ENCODE measurements at places on chromosomes 5 and 9. TPM values are rescaled to one million over a fixed set of nuclear protein-coding genes. Genes with fewer than 3 reads are reported as not detected.

GRCh38 chr5:126809916-126810315, 33.0 kb downstream of the LMNB1 start:
- DNase-seq, result no peak

DNA sequence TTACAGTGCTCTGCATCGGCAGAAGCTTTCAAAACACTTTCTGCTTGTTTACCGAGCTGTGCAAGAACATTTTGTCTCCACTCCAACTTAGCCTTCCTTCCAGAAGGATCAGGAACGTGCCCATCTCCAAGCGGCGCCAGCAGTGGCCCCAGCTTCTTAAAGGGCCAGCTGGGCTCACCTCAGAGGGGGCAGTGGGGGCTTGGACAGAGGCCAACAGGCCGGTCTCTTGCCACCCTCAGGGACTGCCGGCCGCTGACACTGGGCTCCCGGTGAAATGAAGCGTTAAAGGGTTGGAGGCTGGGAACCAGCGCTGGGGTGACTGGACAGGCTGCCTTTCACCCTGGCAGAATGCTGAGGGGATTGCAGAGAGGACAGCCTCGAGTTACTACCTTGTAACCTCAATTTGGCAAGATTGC, 67.0 kb upstream of the RNU6ATAC start:
- no peak for DNase-seq

DNA sequence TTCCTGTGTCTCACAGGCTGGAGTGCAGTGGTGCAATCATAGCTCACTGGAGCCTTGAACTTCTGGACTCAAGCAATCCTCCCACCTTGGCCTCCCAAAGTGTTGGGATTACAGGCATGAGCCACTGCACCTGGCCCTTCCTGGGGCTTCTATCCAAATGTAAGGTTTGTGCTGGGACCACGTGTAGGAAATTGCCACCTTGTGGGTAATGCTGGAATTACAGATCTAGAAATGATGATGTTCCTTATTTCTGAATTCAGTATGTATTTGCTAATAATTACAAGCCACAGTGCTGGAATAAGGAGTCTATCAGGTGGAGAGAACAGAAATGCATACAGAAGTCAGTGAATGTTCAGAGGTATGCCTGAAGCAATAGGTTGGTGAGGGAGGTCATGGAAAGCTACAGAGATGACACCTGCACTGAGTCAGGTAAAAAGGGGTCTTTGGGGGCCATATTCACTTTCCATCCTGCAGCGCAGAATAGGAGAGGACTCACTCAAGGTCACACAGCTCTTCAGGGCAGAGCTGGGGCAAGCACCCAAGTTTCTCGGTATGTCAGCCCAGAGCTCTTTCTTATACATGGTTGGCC, 8.8 kb upstream of the IGFBPL1 start:
- peak; percentile 20 for DNase-seq

- DNase-seq, result no peak
These were observed 566.1 kb downstream of the PDE4D start for GRCh38 chr5:59327191-59327980.

DNA sequence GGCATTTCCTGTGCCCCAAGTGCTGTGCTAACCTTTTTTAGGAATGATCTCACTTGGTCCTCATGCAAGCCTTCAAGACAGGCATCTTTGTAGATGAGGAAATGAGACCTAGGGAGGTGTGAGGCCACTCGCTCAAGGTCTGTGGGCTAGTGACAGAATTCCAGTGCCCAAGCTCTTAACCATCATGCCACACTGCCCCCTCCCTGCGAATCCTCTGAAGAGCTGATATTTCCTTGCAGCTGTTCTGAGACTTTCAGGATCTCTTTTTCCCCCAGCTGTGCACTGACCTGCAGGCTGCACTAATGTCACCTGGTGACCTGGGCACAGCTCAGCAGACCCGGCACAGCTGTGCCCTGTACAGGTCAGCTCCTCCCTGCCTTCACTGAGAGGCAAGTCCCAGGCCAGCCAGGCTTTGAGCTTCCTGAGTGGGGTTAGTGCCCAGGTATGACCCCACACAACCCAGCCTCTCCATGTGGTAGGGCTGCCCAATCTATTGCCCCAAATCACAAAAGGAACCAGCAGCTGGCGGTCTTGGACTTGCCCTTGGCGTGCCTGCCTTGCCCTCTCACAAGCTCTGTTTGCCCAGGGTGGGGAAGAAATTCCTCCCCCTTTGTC, 32.7 kb downstream of the MORN5 start:
- DNase-seq, result no peak

DNA sequence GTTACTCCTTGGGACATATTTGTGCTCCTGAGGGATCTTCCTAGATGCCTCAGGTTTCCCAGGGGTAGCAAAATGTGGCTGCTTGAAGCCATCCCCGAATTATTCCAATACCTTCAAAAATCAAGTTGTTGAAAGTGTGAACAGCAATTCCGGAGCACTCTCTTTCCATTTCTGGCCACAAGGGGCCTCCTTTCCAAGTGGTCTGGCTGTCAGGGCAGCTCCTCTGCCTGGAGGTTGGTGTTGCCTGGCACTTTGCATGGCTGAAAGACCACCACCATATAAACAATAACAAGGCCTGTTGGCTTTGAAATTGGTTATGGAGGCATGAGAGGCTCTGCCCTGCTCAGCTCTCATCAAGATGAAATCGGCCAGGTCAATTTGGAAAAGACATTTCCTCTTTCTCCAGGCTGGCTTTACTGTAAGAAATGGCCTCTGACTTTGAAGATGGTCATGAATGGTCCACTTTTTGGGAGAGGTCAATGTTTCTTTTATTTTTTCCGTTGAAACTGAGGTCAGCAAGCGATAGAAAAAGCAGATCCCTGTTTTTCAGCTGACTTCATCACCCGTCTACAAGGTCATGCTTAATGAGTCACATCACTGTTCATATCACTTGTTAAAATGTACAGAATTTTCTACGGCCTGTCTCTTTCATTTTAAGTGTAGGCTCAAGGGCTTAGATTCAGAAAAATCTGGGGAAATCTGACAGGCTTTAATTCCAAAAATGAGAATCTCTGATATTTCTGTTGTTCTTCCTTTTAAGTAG, 481.1 kb upstream of the ZNF608 start:
- DNase-seq, result no peak

DNA sequence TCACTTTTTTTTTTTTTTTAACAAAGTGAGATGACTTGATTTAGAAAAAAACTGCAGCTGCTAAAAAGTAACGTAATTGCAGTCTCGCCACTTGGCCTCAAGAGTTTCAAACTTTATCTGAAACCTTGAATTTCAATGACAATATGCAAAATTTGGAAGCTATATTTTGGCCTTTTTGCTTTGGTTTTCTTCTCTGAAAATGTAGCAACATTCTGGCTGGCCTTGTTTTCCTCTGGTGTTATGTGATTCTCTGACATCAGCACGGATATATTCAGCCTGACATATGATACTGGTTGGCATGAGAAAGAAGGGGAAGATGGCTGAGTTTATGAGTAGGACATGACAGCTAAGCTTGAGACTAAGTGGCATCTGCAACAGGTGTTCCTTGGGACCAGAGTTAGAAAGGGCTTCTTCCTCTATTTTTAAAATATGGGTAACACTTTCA, 136.5 kb downstream of the MEF2C start:
- DNase-seq, result no peak

Gene PSD2
- total RNA-seq, result not detected

- DNase-seq, result no peak
These were observed 62.7 kb downstream of the ST8SIA4 start for GRCh38 chr5:100840370-100840769.

Gene GFI1B
- not detected for total RNA-seq

GRCh38 chr5:76388236-76388635, 14.8 kb upstream of the IQGAP2 start:
- DNase-seq, result no peak

Gene SLC6A7
- not detected for total RNA-seq

Gene OLFML2A
- total RNA-seq, result 4.0 TPM

- no peak for DNase-seq
These were observed 536.5 kb upstream of the ZNF462 start for GRCh38 chr9:106326493-106326892.

DNA sequence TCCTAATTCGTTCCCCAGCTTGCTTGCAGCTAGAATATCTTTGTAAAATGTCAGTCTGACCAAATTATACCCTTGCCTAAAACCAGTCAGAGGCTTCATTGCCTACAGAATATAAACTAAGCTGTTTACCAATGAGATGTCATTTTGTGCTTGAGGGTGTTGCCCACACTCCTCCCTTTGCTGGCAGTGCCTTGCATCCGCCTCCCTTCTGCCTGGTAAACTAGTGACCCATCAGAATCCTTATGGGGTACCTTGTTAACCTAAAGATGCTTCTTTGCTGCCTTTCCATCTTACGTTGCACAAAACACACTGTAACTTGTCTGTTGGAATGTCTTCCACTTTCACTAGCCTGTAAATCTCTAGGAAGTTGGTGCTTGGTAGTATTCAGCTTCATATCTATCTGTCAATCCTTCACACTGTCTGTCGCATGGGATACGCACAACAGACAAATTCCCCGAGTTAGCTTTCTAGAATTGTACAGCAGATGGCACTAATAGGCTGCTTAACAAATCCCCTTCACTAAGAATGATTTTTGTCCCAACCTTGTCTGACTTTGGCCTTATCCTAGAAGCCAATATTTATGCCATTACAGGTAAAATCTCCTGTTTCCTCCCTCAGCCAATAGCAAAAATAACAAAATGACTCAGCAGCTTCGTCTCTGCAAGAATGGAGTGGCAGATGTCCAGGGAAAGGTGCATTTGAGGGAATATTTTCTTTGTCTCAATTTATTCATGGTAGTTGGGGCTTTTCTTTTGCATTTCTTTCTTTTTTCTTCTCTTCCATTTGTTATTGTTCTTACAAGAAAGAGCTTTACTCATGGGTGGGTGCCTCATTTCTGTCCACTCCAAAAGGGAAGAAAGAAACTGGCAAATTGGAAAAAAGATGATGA, 3.0 kb downstream of the NUDT2 start:
- DNase-seq, result peak; percentile 27

DNA sequence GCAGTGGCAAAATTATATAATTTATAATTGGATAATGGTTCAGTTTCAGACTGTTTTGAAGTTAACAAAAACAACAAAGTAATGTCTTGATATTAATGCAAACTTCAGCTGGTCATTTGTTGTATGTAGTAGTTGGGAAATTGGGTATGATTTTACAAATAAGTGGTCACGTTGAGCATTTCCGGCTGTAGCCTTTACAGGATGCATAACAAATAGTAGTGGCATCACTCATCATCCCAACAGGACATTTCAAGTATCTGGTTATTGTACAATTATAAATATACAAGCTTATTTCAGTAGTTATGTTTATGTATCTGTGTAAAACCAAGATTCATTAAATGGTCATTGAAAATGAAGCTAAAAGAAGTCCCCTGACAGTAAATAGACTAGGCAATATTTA, 72.9 kb downstream of the SMIM15 start:
- no peak for DNase-seq

- DNase-seq, result no peak
These were observed 555.3 kb upstream of the FTMT start for GRCh38 chr5:121296356-121296755.

DNA sequence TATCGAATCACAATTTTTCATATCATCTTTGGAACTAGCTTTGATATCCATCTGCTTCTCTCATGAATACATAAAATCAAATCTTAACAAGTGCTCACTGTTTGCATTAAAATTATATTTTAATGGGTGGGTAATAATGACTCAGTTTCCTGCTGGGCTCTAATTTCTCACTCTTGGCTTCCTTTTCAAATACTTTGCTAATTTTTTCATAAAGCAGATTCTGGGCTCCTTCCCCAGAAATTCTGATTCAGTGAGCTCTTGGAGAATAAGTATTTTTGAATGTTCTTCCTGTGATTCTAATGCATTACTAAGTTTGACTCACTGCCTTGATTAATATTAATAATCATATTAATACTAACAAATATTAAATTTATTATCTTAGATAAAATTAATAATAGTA, 48.9 kb downstream of the YIPF5 start:
- DNase-seq, result peak; percentile 10

DNA sequence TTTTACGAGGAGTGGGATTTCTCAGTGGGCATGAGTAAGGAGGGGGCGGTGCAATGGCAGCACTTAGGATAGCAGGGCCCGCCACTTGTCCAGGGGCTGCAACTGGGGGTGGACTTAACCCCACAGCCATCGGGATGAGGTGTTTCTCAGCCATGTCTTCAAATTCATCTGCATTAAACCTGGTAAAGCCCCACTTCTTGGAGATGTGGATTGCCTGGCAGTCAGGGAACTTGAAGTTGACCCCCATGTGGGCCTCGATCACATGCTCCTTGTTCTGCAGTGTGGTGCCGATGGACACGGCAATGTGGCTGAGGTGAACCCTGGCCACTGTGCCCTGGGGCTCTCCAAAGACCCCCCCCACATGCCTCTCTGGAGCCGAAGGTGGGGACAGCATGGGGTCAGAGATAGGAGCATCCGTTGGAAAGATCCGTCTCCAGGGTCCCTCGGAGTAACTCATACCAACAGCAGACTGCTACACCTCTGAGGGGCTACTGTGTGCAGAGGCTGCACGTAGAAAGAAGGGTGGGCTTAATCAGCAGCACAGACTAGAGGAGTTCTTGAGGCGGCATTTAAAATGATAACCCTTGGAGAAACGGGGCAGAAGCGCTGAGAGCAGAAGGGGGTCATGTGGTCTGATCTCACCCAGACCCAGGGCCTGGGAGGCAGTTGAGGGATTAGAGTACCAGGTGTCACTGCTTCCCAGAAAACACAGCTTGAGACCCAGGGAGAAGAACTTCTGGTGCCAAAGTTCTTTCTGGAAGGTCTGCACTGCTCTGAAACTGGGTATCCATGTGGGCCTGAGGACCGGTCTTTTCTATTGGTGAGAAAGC, 141.4 kb downstream of the MTX3 start:
- no peak for DNase-seq

Gene CCDC192
- not detected for total RNA-seq

GRCh38 chr5:15003511-15003920, 131.9 kb upstream of the ANKH start:
- peak; percentile 44 for DNase-seq

- no peak for DNase-seq
These were observed 25.0 kb upstream of the SPTLC1 start for GRCh38 chr9:92140074-92140753.

DNA sequence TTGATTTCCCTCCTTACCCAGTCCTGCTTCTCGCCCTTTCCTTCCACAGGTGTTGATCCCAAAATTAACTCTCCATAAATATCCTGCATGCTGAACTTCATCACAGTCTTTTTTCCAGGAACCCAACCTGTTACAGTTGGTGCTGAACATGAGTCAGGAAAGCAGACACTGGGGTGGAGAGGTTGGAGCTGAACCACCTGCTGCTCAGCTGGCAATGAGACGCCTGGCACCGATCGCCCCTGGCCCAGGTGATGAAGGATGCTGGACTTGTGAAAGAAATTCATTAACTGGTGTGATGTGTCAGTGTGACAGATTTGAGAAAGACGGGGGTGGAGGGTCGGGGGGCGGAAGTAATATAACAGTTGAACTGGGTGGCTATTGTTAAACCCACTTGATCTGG, 30.6 kb downstream of the CPLX2 start:
- no peak for DNase-seq

DNA sequence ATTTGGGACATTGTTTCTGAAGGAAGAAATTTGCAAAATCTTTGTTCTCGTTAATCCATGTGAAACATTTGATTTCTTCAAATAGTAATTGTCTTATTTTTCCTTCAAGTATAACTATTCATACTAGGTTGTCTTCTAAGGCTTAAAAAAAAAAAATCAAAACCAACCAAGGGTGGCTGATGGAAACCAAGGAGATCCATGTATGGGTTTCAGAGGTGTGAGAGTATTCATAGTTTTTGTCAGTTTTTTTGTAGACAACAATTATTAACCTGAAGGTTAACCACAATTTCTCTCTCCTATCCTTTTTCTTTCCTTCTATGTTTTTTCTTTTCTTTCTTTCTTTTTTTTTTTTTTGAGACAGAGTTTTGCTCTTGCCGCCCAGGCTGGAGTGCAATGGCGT, 35.4 kb downstream of the KDM4C start:
- no peak for DNase-seq

GRCh38 chr9:35730486-35730854, 1.5 kb downstream of the TLN1 start:
- no peak for DNase-seq
